CD4-positive, alpha-beta T cell (primary cell): ENCODE measurements at places on chromosomes 1 and 21. TPM values are rescaled to one million over a fixed set of nuclear protein-coding genes. Genes with fewer than 3 reads are reported as not detected.

CYB5RL gene
- 2.0 TPM for total RNA-seq

DNA sequence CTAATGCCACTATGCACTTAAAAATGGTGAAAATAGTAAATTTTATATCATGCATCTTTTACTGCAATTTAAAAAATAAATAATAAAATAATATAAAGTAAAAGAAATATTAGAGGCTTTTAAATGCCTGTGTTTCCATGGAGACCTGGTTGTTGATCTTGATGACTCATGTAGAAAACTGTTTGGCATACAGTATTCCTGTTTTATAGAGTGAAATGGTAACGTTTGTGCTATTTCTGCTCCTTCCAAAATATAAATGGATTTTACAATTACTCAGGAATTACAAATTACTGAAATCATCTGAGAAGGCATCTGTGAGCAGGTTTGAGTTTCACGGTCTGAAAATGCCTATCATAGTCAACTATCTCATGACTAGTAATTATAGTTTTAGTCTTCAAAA lies 98.4 kb upstream of the USP25 start:
- no peak overlapping the region for H3K27ac ChIP-seq
- no peak overlapping the region for H3K4me3 ChIP-seq
- no peaks in the 10 kb centered on the region for H3K27me3 ChIP-seq
- DNase-seq = no peak

- peaks cover 21% of the 10 kb centered on the region for H3K4me1 ChIP-seq
- no peak overlapping the region for H3K4me3 ChIP-seq
- H3K27ac ChIP-seq = no peak overlapping the region
These were observed 28.4 kb downstream of the SLC27A3 start for GRCh38 chr1:153803470-153804056.

DNA sequence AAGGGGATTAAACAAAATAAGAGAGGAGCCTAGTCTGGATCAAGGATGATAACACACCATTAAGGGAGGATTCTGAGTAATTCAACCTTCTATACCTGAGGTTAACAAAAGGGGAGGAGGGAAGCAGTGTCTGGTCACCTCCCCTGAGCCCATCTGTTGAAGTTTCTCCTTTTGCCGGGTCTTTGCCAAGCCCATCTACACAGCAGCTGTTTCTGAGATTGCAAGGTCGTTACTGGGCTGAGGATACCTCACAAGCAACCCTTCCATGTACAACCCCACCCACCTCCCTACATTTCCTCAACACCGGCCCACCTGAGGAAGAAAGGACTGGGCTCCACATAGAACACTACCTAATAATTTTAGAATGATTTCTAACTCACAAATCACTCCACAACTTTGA lies 26.3 kb downstream of the LRRC52 start:
- no peak for DNase-seq
- H3K27ac ChIP-seq = no peak overlapping the region
- no peak overlapping the region for H3K4me3 ChIP-seq
- no peaks in the 10 kb centered on the region for H3K4me1 ChIP-seq
- no peaks in the 10 kb centered on the region for H3K36me3 ChIP-seq
- H3K27me3 ChIP-seq = peaks cover 2% of the 10 kb centered on the region

DNA sequence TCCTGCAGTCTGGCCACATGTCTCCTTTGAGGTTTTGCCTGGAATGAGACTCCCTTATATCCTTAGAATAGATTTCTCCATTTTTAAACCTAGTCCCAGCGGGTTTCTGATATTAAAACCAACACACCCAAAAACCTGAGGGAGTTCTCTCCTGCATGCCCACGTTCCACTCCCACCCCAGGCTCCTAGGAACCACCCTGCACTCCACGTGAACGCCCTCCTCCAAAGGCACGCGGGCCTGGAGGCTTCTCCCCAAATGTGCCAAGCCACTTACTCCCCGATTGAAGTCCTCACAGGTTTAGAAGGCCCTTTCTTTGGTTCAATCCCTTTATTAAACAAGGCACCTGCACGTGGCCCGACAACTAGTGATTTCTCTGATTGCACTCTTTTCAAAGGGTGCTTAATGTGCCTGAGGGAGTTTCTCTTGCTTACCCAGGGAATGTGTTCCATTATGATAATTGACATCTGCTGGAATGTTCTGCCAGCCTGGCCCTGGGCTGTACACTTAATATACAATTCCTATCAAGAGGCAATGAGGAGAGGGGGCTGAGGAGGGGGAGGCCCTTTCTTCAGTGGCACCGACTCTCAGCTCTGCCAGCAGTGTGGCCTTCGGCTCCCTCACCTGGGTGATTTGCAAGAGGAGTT lies 104.3 kb upstream of the ADAR start:
- no peak for DNase-seq
- H3K27ac ChIP-seq = no peak overlapping the region
- H3K4me3 ChIP-seq = no peak overlapping the region

GRCh38 chr1:119314001-119314796 lies 54.4 kb upstream of the HAO2 start:
- no peaks in the 10 kb centered on the region for H3K36me3 ChIP-seq
- no peaks in the 10 kb centered on the region for H3K4me1 ChIP-seq
- no peak overlapping the region for H3K4me3 ChIP-seq
- no peak overlapping the region for H3K27ac ChIP-seq
- H3K27me3 ChIP-seq = peaks cover 2% of the 10 kb centered on the region

DNA sequence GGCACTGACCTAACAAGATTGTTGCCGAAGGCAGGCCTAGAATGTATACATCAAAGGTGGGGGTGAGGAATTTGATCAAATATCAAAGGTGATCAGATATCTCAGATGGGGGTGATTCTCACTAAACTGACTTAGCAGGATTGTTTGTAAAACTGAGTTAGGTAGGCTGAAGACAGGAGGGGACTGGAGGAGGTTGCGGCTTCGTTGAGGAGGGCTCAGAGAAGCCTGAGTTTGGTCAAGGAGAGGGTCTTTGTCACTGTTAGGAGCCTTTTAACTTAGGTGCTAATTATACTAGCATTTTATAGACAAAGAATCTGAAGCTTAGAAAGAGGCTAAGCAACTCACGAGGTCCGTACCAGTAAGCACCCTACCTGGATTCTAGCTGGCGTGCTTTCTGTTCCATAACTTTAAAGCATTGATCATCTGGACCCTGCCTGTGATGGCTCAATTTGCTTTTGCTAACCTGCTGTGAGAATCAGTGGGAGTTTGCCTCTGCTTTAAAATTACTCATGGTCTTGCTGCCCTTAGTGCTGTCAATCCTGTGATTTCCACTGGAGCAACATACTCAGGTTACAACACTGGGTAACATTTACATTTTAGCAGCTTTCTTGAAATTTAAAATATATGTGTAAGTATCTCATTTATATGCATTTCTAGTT lies 49.8 kb downstream of the ITSN1 start:
- H3K27ac ChIP-seq = no peak overlapping the region
- no peak for DNase-seq
- no peaks in the 10 kb centered on the region for H3K36me3 ChIP-seq
- no peaks in the 10 kb centered on the region for H3K27me3 ChIP-seq
